ENCODE measurements at places on chromosomes 6 and 20.
A peak's percentile ranks its signal among the peaks of the same experiment; 100 is the strongest.

GRCh38 chr20:9103955-9104354 lies 35.1 kb downstream of the PLCB4 start:
- no peak for DNase-seq

DNA sequence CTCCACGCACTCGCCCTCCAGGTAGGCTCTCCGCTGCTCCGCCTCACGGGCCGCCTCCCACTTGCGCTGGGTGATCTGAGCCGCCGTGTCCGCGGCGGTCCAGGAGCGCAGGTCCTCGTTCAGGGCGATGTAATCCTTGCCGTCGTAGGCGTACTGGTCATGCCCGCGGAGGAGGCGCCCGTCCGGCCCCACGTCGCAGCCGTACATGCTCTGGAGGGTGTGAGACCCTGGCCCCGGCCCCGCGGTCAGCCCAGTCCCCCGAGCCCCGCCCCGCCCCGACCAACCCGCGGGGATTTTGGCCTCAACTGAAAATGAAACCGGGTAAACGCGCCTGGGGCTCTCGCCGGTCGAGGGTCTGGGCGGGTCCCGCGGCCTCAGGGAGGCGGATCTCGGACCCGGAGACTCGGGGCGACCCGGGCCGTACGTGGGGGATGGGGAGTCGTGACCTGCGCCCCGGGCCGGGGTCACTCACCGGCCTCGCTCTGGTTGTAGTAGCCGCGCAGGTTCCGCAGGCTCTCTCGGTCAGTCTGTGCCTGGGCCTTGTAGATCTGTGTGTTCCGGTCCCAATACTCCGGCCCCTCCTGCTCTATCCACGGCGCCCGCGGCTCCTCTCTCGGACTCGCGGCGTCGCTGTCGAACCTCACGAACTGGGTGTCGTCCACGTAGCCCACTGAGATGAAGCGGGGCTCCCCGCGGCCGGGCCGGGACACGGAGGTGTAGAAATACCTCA lies 598 bp downstream of the HLA-B start:
- DNase-seq: peak; percentile 17

- no peak for DNase-seq
Observed at GRCh38 chr20:42272516-42272915, 654.3 kb upstream of the CHD6 start.

DNA sequence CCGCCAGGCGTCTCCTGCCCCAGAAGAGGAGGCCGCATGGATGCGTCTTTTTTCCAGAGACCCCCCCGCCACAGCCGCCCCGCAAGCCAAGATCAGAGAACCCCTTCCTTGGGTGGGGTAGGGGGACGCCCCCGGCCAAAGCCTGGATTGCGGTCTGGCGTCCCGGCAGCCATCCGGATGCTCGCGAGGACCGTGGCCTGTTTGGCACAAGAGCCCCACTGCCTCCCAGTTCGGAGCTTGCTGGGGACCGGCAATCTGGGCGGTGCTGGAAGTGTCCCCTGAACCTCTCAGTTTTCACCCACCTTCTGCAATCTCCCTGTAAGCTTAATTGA lies 924 bp downstream of the FAM162B start:
- DNase-seq: no peak

GRCh38 chr6:121055572-121056163 lies 278.6 kb downstream of the TBC1D32 start:
- no peak for DNase-seq

DNA sequence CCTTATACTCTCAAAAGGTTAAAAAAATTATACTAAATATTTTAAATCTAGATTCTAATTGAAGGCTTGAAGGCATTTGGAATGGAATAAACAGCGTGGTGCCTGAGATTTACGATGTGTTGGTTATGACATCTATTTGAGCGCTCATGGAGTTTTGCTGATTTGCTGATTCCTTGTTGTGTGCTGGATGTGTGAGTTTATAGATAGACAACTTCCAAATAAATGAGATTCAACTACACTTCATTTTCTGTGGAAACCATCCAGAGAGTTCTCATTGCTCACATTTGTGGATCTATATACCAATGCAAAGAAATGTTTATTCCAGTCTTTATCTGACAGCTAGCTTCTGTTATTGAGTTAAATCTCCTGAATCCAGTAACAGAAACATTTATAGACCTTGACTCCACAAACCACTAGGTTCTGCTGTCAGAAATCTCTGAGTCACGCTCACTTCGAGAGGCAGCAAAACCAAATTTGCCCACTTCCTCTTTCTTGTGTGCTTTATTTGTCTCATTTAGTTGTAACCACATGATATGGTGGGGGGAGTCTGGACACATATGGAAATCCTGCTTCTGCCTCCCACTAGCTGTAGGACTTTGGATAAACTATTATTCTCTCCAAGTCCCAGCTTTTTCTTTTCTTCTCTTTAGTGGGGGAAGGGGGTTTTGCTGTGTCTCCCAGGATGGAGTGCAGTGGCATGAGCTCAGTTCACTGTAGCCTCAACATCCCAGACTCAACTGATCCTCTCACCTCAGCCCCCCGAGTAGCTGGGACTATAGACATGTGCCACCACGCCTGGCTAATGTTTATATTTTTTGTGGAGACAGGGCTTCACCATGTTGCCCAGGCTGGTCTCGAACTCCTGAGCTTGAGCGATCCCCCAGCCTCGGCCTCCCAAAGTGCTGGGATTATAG lies 54.5 kb downstream of the IPCEF1 start:
- DNase-seq: peak; percentile 27

DNA sequence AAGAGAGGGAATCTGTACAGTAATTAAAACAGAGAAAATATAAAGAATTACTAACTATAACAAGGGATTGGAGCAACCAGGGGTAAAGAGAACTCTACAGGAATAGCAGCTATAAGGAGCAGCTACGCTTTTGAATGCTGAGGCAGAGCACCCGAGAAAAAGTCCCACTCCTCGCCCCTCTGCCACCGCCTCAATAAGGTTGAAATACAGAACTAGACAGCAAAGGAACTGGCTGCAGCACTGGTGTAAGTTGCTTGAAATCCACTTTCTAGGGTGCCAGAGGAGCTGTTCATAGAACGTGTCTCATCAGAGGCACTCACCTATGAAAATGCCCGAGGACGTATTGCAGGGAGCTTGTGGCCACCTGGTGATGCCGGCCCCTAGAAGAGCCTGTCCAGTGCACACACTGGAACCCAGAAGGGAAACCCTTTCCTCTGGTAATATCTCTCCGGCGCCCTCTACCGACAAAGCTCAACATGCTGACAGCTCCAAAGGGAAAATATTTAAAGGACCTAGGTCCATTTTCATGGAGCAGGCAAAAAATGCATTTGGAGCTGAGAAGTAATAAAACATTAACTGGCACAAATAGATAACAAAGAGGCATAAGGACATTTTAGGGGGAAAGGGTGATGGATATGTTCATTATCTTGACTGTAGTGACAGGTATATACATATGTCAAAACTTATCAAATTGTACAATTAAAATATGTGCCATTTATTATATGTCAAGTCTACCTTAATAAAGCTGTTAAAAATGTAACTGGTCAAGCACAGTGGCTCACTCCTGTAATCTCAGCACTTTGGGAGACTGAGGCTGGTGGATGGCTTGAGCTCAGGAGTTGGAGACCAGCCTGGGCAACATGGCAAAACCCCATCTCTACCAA lies 137.4 kb upstream of the HDAC2 start:
- DNase-seq: peak; percentile 7

- no peak for DNase-seq
Observed at GRCh38 chr6:45619211-45619760, 241.6 kb upstream of the SUPT3H start.

- DNase-seq: no peak
Observed at GRCh38 chr6:131652472-131652871, 15.4 kb downstream of the ENPP3 start.

GRCh38 chr6:25144919-25145318 lies 134.3 kb upstream of the CARMIL1 start:
- DNase-seq: no peak

GRCh38 chr6:90885611-90886056 lies 298.8 kb upstream of the MAP3K7 start:
- no peak for DNase-seq

GRCh38 chr6:150006961-150007464 lies 18.3 kb downstream of the RAET1L start:
- DNase-seq: peak; percentile 69

DNA sequence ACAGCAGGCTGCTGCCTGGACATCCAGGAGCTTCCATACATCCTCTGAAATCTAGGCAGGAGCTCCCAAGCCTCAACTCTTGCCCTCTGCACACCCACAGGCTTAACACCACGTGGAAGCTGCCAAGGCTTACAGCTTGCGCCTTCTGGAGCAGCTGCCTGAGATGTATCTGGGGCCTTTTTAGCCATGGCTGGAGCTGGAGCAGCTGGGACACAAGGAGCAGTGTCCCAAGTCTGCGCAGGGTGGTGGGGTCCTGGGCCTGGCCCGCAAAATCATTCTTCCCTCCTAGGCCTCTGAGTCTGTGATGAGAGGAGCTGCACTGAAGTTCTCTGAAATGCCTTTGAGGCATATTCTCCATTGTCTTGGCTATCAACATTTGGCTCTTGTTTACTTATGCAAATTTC lies 255.0 kb downstream of the DLL1 start:
- DNase-seq: no peak

- peak; percentile 20 for DNase-seq
Observed at GRCh38 chr6:101393251-101393828, at the start of gene GRIK2. GRIK2 (plus strand) TSS chr6:101393708.

- no peak for DNase-seq
Observed at GRCh38 chr6:114195027-114195365, 147.8 kb downstream of the HS3ST5 start.

GRCh38 chr6:20879121-20879520 lies 344.9 kb downstream of the CDKAL1 start:
- DNase-seq: no peak

GRCh38 chr20:25206548-25206947 lies 11.0 kb downstream of the ENTPD6 start:
- DNase-seq: no peak

DNA sequence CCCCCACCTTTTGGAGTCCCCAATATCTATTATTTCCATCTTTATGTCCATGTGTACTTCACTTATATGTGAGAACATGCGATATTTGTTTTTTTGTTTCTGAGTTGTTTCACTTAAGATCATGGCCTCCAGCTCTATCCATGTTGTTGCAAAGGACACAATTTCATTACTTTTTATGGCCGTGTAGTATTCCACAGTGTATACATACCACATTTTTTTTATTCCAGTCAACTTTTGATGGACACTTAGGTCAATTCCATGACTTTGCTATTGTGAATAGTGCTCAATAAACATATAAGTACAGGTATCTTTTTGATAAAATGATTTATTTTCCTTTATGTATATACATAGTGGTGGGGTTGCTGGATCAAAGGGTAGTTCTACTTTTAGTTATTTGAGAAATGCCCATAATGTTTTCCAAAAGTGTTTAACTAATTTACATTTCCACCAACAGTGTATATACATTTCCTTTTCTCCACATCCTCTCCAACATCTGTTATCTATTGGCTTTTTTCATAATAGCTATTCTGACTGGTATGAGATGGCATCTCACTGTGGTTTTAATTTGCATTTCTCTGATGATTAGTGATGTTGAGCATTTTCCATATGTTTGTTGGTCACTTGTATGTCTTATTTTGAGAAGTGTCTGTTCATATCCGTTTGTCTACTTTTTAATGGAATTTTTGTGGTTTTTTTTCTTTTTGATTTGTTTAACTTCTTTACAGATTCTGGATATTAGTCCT lies 34.0 kb upstream of the COL10A1 start:
- no peak for DNase-seq

DNA sequence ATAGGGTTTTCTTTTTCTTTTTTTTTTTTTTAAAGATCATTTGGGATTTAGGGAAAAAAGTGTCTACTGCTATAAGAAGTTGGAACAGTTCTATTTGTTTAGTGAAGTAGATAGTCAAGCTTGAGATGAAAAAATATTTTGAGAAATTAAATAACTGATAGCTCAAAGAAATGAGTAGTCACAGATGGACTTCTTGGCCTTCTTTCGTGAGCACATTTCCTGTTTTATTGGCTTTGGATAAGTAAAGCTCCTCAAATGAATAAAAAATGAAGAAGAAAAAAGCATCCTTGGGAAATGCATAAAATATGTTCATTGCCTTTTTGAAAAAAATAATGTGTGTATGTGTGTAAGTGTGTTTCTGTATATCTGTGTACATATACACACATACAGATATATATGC lies 515.9 kb downstream of the GRIK2 start:
- DNase-seq: no peak

DNA sequence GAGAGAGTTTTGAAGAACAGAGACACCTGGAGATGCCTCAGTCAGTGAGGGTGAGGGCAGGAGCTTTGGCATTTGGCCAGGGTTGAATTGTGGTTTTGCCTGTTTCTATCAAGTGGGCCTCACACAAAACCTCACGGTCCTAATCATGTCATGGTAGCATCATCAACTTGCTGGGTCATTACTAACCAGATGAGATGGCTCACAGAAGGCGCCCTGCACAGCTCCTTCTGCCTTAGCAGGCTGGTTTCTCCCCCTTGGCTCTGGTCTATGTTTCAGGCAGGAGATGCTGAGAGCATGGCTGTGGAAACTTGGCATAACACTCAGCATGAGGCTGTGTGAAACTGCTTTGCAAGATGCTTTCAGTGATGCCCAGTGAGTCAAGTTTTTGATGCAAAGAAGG lies 99.3 kb downstream of the LRRC1 start:
- peak; percentile 73 for DNase-seq

GRCh38 chr20:8805737-8806442 lies 263.0 kb upstream of the PLCB4 start:
- no peak for DNase-seq

DNA sequence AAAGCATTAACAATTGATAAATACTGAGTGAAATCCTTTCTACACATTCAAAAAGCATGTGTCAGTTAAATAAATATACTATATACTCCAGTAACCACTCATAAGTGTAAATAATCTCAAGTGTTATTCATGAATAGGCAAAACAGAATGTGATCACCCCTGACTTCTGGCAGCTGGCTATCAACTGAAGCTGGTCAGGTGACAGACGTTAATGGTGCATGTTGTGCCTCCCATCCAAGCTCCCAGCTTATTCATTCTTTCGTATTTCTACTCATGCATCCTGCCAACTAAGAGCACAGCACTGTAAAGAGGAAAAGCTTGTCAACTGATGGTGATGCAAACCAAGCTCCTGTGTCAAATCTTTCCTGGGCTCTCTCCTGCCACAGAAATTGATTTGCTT lies 7.7 kb downstream of the PSMB1 start:
- DNase-seq: no peak

DNA sequence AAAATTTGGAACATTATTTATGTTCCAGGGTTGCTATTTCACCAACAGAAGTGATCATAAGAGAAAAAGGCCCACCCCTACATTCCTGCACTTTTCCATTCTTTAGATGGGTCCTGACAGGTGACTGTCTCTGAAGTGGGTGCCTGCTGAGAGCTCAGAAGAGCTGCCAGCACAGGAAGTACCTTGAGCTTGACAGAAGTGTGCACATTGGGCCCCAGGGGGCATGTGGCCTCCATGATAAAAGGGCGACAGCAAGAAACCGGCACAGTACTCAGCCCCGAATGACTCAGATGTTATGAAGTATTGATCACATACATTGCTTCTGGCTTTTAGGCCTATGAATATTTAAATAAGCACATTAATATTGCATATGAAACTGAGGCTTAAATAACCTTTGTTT lies 150.4 kb downstream of the PCSK2 start:
- DNase-seq: no peak

- DNase-seq: peak; percentile 74
Observed at GRCh38 chr20:32968478-32969241, 35.6 kb downstream of the SUN5 start.

- no peak for DNase-seq
Observed at GRCh38 chr6:33064723-33065122, 8.7 kb downstream of the HLA-DPA1 start.

GRCh38 chr20:14418376-14418775 lies 81.0 kb upstream of the FLRT3 start:
- DNase-seq: no peak
